ENCODE measurements at places on chromosomes 4 and X.

GRCh38 chrX:139725720-139726119 lies 17.8 kb upstream of the MCF2 start:
- DNase-seq = no peak

- no peak for DNase-seq
These were observed 26.1 kb downstream of the RUFY3 start for GRCh38 chr4:70747874-70748273.

DNA sequence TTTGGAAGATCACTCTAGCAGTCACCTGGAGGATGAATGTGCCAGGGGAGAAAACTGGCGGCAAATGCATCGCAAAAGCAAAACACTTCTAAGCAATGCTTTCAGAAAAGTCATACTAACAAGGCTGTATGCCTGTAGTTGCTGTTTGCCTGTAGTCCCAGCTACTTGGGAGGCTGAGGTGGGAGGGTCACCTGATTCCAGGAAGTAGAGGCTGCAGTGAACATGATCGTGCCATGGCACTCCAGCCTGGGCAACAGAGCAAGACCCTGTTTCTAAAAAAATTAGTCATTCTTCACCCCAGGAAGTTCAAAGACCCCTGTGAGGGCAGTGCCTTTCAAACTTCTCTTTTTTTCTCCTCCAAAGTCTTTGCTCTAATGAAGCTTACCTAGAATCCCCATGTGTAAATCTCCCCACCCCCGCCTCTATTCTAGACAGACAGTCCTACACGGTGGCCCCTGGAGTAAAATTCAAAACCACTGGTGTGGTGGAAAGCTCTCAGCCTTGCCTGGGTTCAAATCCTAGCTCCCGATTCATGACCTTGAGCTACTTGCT lies 5.5 kb downstream of the SOWAHD start:
- no peak for DNase-seq

DNA sequence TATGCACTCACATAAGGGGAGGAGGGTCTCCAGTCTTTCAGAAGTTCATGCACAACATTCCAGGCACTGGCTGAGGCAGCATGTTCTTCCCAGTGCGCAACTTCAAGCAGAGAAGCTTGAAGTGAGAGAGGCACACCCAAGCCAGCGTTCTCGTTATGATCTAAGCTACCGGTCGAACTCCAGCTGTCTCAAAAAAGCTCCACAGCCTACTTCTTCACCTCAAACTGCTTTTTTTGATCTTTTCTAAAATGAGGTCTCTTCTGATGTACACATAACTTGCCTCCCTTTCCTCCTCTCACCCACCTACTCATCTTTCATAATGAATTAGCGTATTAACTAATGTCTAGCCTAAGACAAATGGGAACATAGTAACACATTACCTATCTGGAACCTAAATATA lies 25.3 kb downstream of the GPC4 start:
- no peak for DNase-seq

- DNase-seq = no peak
These were observed 33.6 kb upstream of the CXCL8 start for GRCh38 chr4:73706811-73707210.
